HCEC 1CT (cell line): ENCODE measurements at places on chromosomes 6 and 20.

DNA sequence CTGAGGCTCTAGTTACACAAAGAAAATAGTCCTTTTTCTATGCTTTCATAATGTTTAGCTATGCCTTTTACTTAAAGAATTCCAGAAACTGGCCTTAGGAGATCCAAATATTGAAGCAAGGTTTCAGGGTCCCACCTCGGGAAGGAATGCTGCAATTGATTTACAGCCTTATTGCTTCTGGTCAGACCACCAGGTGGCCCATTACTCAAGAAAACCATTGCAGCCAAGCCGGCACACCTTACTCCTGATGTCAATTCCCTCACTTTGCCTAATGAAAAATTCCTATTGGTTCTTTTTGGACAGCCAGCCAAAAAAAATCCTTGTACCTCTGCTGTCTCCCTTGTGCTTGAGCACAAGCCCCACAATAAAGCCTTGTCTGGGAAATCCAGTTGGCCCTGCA lies 173.9 kb downstream of the LMBRD1 start:
- no peak for DNase-seq

- no peak for DNase-seq
Observed at GRCh38 chr6:87572883-87573282, 16.9 kb downstream of the RARS2 start.

DNA sequence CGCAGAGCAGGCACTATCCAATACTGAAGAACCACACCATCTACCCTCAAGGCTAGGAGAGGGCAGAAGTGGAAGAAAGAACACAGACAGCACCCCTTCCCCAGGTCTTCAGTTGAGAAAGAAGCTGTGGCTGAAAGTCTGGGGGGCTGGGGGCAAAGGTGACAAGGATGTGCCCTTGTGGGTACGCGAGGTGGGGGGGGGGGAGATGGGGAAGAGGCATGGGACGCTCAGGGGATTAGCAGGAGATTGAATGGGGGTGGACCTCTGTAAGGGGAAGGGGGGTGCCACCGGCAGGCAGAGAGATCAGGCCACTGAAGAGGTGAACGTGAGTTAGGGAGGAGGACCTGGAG lies 1.1 kb downstream of the B4GALT5 start:
- no peak for DNase-seq

DNA sequence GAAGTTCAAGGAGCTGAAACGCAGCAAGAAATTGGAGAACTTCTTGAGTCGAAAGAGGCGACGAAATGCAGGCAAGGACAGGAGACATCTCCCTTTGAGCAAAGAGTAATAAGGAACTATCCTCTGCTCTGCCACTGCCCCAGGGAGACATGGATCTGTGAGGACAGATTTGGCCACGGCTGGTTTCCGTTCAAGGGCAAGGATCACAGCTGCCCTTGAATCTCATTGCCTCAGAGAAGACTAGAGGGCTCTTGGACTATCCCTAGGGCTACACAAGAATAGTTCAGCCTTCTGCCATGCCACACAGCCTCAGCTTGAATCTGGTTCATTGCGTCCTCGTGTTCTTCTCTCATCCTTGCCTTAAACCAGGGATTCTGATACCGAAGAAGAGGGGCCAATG lies 7.7 kb downstream of the RRP36 start:
- no peak for DNase-seq

- DNase-seq, result no peak
Observed at GRCh38 chr20:57661746-57662455, 41.7 kb upstream of the ZBP1 start.

GRCh38 chr6:144667532-144668503 lies 382.7 kb downstream of the UTRN start:
- no peak for DNase-seq

- peak; percentile 28 for DNase-seq
Observed at GRCh38 chr6:4615891-4616290, 160.3 kb upstream of the CDYL start.

DNA sequence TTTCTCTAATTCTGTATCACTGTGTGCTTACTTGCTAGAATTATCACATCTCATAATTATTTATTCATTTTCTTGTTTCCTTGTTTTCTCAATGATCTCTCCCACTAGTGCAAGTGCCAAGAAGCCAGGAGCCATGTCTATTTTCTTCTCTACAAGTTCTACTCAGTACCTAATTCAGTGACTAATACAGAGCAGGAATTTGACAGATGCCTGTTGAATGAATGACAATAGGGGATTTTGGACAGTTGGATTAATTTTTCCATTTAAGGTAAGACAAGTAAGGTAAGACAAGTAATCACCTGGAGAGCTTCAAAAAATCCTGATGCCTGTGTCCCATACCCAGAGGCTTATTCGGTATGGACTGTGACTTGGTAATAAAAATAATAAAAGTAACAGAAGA lies 81.0 kb downstream of the EDN1 start:
- no peak for DNase-seq

DNA sequence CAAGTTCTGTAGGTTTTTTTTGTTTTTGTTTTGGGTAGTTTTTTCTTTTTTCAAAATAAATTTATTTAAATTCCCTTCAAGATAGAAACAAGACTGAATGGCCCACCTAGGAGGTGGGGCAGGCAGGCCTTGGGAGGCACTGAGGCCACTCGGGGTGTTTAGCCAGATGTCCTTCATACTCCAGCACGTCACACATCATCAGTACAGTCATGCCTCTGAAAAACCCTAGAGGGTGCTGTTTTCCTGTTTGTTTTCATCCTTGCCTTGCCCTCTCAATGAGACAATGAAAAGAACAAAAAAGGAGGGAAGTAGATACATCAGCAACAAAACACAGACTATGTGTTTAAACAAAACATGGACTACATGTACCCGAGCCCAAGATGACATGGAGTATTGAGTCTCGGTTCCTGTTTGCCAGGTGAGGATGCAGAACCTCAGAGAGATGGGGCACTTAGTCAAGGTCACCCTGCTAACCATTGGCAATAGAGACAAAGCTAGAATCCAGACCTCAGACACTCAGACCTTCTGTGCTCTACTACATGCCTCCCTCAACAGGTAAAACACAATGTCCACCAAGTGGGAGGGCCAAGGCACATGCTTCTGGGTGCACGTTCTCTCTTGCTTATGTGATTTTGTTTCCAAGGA lies 26.8 kb upstream of the CLIC5 start:
- peak; percentile 58 for DNase-seq

- DNase-seq, result no peak
Observed at GRCh38 chr20:37142708-37143107, 36.4 kb upstream of the RPN2 start.

- no peak for DNase-seq
Observed at GRCh38 chr6:25277857-25278256, 1.3 kb upstream of the CARMIL1 start.

DNA sequence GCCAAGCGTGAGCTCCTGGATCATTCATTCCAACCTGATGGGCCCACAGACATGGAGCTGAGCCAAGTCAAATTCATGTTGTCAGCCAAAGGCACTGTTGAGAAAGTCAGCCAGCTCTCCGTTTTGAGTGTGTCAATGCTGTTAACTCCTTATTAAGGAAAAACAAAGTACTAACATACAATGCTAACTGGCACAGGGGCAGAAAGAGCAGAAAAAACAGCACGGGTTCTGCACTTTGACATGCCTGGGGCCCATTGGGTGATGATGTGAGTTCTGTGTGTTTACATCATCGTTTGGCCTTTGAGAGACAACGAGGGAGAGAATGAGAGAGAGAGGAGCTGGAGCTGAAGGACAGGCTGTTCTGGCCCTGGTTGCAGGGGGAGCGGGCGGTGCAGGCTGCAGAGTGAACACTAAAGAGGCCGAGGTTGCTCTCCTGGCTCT lies 85.9 kb downstream of the SMOC2 start:
- DNase-seq, result no peak

- DNase-seq, result no peak
Observed at GRCh38 chr20:1012359-1013168, 10.5 kb upstream of the RSPO4 start.

GRCh38 chr6:134416418-134417154 lies 98.7 kb upstream of the SGK1 start:
- DNase-seq, result peak; percentile 68

DNA sequence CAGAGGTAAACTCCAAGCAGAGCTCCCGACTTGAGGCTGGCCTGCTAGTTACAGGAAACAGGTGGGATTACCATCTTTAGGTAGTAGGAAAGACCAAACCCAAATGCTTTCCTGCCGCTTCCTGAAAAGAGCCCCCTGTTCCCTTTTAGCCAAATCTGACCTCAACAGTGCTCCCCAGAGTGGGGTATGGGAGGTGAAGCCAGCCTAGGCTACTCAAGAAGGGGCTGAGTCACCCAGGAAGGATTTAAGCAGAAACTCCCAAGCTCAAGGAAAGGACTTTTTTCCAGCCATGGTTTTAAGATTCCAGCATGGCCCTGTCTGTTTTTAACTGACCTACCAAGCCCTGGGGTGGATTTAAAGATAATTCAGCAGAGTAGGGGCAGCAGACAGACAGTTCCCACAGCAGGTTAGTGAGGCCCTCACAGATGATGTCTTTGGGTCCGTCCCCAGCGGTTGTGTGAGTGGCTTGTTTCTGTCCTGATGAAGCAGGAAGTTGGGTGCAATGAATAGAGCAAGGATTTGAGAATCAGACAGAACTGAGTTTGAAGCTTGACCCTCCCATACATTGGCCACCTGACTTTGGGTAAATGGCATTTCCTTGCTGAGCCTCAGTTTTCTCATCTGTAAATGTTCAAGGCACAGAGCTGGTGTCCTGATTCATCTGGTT lies 76.9 kb upstream of the MAFB start:
- DNase-seq, result no peak

- no peak for DNase-seq
Observed at GRCh38 chr6:161226009-161226964, 47.6 kb downstream of the AGPAT4 start.

GRCh38 chr6:169880516-169880915 lies 129.1 kb downstream of the ERMARD start:
- DNase-seq, result no peak

DNA sequence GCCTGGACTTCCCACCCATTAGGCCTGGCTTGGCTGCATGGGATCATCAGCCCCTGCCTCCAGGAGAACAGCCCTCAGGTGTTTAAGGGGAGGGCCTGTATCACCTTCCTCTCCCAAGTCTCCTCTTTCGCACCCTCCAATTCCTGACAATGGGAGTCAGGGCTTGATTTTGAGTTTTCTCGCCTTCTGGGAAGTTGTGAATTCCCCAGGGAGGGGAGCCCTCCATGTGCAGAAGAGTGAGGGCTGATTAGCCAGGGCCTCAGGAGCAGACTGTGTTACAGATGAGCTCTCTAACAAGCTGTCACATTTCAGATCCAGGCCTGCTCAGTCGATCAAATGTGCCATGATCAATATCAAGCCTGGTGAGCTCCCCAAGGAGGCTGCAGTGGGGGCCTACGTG lies 42.4 kb downstream of the CNBD2 start:
- DNase-seq, result no peak

DNA sequence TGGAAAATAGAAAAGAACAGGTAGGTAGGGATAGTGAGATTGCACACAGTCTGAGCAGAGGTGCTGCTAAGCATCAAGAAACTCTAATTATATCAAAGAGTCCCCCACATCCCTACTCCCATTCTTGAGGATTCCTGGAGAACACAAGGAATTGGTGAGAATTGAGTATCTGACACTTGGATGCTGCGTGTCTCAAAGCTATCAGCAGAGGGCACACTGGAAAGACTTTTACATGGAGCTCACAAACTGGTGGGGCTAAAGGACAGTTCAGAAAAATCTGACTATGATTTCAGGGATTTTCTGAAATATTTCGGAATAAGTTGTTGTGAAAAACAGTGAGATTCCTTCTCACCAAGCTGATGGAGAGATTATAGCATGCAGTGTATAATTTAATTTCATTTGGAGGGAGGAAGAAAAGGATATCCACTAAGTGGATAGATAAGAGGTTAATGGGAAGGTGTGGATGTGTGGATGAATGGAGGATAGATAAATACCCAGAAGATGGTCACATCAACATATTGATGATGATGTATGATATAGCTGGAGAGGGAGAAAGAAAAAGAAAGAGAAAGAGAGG lies 215.4 kb upstream of the DEFB112 start:
- DNase-seq, result no peak

- peak; percentile 77 for DNase-seq
Observed at GRCh38 chr6:12208190-12208589, 82.0 kb upstream of the EDN1 start.

DNA sequence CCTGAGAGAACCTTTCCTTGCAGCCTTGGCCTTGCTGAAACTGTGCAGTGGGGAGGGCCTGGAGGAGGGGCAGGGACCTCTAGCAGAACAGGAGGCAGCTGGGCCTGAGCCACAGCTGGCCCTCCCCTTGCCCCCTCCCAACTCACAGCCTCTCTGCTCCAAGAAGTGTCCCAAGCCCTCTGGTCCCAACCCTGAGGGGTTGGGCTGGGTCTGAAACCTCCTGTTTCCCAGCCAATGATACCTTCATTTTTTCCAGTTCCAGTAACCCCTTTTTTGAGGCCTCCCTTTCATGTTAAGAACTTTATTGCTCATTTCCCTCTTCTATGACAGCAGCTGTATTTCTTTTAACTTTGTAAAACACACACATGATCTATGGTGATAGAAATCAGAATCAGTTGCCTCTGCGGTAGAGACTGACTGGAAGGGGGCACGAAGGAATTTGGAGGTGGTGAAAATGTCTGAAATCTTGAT lies 17.9 kb upstream of the ARMC12 start:
- no peak for DNase-seq

DNA sequence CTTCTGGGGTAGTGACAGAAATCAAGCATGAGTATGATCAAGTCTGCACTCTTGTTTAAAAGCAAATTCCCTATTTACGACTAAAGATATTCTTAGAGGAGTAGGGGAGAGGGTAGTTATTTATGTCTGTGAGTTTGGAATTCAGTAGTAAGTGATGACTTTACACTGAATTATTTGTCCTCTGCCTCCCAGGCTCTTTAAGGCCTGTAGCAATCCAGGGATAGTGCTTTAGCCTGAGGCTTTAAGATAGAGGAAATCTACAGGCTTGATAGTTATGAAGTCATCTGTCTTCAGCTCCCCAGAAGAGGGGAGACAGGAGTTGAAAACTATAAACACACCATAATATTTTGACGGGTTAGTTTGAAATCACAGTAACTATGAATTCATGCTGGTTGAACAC lies 664.5 kb downstream of the EPM2A start:
- DNase-seq, result peak; percentile 51

DNA sequence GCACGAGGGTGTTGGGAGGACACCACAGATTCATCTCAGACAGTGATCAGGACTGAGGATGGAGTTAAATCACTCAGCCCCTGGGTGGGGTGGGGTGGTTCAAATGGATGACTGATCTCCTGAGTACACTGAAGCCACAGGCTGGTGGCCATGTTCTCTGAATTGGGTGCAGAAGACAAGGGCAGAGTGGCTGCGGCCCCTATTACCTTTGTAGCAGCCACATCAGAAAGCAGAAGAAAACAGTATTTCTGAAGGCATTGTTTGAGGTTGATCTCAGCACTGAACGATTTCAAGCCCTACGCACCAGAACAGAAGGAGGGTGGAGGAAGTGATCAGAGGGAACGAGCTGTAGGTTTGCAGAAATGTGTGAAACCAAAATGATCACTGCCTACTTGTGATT lies 71.6 kb downstream of the SH3BGRL2 start:
- no peak for DNase-seq

DNA sequence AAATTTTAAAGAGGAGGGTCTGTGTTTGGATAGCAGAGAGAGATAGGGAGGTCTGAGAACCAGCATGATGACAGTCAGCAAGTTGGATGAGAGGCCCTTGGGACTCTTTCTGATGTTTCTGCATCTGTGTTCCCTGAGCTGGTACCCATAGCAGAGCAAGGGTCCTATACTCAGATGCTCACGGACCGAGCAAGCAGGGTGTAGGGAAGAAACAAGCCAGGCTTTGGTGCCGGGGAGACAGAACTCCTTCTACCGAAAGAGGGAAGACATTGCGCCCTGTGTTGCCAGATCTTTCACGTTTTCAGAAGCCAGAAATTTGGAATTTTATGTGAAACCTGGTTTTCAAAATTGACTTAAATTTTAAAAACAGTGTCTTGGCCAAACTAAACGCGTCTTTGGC lies 34.6 kb downstream of the NEDD9 start:
- no peak for DNase-seq
